ENCODE measurements at places on chromosomes 16 and 17.

DNA sequence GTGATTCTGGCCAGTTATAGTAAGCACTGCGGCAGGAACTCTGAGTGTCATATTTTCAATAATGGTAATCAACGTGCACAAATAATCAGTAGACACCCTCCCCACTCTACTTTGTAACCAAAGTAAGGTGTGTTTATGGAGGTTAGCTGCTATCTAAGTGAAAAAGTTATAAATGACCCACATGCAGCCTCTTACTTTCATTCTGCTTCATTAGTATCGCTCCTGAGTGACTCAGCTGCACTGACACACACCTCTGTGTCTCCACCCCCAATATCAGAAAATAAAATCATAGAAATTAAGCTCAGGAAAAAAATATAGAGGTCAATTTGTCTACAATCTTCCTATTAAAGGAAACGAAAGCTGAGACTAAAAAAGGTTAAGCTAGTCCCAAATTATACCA lies 64.1 kb upstream of the TRAP1 start:
- no peak for DNase-seq

GRCh38 chr17:69575346-69575761 lies 160.9 kb downstream of the MAP2K6 start:
- DNase-seq = no peak

DNA sequence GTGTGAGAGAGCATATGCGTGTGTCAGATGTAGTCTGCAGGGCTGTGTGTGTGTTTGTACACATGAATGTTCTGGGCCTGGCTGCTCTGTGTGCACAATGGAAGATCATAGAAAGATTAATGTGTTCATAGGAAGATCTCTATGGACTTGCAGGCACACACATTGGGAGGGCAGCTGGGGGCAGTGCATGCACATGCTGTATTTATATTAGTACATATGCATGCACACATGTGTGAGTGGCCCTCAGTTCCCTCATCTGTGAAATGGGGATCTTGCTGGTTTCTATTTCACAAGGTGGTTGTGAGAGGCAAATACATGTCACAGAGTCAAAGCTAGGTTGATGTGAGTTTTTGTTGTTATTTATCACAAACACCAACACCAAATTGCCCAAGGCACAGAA lies 2.1 kb downstream of the CA7 start:
- DNase-seq = no peak

DNA sequence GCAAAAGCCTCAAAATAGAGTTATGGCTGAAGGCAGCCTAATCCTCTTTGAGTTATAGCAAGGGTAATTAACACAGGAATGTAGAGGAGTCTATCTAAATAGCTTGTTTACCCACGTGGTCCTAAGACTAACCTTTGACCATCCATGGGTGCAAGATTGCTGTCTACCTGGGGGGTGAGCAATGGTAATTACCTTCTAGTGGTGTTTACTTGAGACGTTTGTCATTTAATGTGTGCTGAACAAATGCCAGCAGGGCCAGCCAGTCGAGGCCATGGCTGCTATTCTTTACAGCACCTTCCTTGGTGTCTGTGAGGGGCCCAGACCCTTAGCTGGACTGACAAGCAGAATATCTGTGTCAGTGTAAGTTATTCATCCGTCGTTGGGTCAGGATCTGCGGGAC lies 13.9 kb upstream of the PRPSAP1 start:
- DNase-seq = no peak

GRCh38 chr16:28105954-28106353 lies 42.4 kb upstream of the GSG1L start:
- no peak for DNase-seq

- DNase-seq = no peak
These were observed 432.0 kb downstream of the SLC39A11 start for GRCh38 chr17:72660274-72661115.

GRCh38 chr17:59370593-59371299 lies 39.3 kb downstream of the YPEL2 start:
- DNase-seq = no peak

DNA sequence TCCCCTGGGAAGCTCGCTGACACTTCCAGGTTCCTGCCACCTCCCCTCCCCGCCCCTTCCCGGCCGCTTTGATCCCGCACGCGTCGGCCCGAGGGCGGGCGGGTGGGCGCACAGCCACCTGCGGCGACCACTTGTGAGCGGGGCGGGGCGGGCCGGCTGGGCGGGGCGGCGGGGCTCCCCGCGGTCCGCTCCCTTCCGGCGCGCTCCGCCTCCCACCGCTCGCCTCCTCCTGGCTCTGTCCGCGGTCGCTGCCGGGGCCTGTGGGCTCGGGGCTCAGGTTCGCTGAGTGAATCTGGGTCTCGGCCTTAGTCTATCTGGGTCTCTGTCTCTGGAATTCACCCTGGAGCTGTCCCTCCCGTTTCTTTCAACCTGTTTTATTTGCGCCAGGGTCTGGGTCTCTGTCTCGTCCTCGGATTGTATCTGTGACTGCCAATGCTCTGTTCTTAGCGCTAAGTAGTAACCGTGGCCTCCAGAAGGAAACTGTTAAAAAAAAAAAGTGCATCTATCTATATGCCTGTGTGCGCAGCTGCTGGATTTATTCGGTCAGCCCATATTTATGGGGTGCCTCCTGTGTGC lies 2.7 kb upstream of the HES7 start:
- DNase-seq = no peak

- peak; percentile 14 for DNase-seq
These were observed 4.5 kb downstream of the TMEM100 start for GRCh38 chr17:55717898-55718735.

GRCh38 chr16:71402007-71402406 lies 39.8 kb downstream of the TLE7 start:
- DNase-seq = no peak

DNA sequence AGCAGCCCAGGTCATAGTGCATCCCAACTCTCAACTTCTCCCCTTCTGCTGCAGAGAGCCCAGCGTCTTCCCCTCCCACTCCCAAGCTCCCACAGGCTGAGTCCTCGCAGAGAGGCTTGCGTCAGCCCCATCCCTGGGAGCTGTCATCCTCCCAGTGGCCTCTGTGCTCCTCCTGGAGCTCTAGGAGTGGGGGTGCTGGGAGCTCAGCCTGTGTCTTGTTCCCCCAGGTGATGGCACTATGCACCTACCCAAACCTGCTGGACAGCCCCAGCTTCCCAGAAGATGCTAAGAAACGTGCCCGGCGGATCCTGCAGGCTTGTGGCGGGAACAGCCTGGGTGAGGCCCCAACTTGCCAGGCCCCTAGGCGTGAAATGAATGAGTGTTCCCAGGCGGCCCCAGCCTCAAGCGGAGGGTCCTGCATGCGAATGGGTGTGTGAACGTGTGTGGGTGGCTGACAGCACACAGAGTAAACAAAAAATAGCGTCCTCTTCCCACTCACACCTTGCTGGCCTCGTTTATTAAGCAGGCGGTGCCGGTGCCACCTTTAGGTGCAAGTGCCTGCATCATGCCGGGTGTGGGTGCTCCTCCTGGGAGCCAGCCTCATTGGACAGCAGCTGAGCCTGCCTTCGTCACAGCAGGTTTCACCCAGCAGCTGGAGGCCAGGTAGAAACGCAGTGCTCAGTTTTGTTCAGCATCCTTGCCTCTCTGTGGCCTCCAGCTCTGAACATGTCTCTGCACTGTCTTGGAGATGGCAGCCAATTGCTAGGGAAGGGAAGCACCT lies 16.5 kb downstream of the GPT2 start:
- no peak for DNase-seq

- DNase-seq = no peak
These were observed 503 bp downstream of the DHX58 start for GRCh38 chr17:42111871-42112551.

DNA sequence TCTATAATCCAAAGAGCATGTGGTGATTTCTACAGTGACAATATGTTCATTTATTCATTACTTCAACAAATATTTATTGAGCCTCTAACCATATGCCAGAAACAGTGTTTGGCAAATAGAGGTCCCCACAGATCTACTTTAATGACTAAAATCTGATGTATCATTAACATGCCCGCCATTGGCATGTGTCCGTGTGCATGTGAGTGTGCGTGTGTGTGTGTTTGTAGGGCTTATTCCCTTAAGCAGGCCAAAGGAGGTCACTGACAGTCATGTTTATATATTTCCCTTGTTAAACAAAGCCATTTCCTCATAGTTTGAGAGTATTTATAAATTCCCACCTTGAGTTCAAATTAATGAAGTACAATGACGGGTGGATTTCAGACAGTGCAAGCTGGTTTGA lies 174.4 kb upstream of the IRX6 start:
- no peak for DNase-seq

DNA sequence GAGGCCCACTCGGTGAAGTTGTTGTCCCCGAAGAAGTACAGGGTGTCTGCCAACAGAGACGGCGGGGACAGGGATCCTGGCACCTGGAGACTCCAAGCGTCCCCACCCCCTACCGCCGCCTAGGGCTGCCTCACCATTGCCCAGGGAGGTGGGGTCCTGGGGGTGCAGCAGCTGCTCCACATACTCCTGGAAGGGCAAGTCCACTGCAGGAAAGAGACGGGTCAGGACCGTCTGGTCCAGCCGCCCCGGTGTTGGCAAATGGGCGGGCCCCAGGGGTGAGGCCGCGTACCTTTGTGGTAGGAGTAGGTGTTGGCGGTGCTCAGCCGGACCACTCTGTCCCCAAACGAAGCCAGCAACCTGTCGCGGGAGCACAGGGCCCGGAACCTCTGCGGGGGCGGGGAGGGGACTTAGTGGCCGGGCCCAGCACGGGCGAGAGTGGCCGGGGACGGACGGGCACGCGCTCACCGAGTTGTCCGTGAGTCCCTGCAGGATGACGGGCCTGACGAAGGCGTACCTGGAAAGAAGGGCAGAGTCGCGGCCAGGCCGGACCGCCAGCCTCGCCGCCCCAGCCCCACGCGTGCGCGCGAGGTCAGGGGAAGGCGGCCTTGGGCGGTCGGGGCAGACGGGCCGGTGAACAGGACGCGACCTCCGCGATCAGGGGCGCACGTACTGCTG lies 601 bp downstream of the JMJD8 start:
- no peak for DNase-seq

DNA sequence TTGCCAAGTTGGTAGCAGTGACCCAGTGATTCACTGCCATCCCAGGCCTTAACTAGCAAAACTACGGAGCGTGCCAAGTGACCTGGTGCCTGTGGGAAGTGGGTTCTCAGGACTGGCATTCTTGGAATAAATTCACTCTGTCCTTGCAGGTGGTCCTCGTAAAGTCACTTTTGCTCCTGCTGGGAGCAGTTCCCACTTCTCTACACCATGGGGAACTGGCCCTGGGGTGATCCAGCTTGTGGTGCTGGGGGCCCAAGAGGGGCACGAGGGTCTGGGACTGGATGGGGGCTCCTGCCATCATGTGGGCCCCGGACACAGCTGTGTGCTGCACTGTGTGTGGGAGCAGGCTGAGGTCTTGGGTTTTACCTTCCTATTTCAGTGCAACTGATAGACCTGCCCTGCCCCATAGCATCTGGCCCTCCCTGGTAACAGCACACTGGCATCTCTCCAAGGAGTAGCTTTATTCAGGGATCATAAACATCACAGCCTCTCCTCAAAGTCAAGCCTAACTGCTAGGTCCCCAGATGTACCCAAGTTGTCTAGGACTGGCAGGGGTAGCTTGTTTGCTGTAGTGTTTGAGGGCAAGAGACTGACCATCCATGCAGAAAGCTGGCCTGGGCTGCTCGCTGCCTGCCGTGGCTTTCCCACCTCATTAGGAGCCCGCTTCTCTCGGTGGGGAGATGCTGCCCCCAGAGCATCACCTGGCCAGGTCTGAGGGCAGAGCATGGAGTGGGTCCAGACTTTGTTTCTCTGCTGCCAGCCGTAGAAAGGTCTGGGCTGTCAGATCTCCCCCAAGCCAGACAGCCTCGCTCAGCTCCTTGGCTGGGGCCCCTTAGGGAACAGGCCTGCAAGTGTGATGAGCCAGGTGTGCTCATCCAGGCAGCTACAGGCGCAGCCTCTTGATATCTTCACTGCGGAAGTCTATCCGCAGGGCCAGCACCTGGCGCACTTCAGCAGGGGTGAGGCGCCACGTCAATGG lies 26.0 kb downstream of the FCSK start:
- DNase-seq = no peak

GRCh38 chr17:81843713-81844326 lies 9.0 kb upstream of the PPP1R27 start:
- no peak for DNase-seq

DNA sequence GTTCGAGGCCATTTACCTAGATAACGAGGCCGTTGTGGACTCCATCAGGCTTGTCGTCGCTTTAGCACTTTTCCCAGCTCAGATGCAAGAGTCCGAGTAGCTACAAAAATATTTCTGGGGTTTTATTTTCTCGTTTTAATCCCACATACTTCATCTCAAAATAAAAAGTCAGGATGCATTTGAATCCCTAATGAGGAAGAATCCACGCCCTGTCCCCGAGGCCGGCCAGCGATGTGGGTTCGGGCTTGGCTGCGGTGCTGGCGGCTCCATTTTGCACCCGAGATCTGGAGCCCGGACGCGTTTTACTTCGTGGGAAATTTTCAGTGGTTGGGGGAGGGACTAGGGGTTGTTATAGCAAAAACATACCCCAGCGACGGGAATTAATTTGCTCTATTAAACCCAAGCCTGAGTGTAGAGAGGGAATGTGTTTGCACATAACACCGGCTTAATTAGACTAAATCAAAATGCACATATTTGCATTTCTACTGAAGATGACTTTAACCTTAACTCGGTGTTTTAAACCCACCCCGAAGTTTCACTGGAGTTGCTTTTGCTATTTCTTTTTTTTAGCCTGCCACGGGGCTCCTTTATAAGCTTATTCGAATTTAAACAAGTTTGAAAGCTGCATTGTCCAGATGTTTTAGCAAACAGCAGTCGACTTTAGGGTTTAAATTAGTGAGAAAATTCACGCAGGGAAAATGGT lies 4.8 kb downstream of the IRX5 start:
- DNase-seq = no peak

DNA sequence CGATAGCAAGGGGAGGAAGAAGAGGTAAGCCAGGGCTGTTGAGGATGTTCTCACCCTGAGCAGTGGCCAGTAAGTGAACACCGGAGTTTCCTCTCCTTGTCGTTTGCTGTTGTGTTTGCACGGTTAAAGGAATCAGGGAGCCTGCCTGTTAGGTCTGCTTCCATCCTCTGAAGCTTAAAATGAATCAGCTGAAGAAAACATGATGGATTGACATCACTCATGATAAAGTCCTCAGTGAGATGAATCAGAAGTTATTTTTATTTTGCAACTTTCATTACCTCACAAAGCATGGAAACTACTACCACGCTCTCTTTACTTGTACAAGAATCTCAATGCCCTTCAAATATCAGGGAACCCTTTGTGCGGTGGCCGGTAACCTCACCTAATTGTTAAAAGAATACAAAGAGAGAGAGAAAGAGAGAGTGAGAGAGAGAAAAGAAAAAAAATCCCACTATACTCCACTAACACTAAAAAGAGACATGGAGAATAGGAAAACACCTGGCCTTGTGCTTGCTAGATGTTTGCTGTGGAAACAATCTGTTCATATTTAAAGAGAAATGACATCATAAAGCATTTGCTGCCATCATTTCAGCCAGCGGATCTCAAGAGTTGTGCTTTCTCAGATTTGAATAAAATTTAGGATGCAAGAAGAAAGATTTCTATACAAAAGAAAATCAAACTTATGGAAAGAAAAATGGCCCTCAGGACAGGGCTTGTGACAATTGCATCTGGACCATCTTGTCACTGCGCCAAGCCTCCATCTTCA lies 441.6 kb upstream of the SALL1 start:
- no peak for DNase-seq

- no peak for DNase-seq
These were observed 26.8 kb upstream of the HOXB13 start for GRCh38 chr17:48755356-48755755.

- no peak for DNase-seq
These were observed 772 bp upstream of the PHAF1 start for GRCh38 chr16:67108931-67109406.

All from stimulated activated CD8-positive, alpha-beta memory T cell treated with anti-CD3 and anti-CD28 coated beads, Interleukin-7, amount 100 ng/mL, for 4 hours (primary cell).